Posterior cingulate gyrus (tissue), 11 donors: ENCODE measurements at places on chromosomes 1 and 21.
A peak's percentile ranks its signal among the peaks of the same experiment; 100 is the strongest.

DNA sequence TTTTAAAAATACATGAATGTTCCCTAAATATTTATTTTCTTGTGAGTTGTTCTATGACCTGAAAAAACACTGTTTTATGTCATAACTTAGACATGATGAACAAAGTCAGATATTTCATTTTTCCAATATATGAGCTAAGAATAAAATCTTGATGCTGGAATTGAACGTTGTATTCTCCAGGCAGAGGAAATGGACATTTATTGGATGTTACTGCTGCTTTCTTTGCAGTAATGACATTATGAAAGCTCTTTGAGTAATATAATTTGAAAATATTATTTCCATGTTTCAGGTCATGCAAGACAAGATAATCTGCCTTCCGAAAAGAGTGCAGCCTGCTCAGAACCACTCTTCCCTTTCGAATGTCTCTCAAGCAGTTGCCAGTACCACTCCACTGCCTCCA is 79.5 kb downstream of the LRRC8C start:
- DNase-seq, result no peak

DNA sequence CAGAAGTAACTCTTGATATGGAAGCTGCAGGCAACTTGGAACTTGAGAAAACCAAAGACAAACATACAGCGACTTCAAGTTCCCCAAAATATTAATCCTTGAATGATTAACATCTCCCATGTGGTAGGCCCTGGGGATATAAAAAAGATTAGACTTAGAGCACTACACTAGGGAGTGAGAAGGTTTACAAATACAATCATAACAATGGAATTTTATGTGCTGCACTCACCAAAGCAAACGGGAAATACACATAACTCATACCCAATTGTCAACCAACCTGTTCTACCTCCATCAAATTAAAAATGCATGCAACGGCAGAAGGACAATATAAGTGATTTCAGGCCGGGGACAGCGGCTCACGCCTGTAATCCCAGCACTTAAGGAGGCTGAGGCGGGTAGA is 3.7 kb downstream of the SMYD3 start:
- no peak for DNase-seq

- DNase-seq, result no peak
Observed at GRCh38 chr1:1023700-1024099, 3.8 kb downstream of the AGRN start.

GRCh38 chr1:231162297-231162969 is 575 bp downstream of the TRIM67 start:
- no peak for DNase-seq

DNA sequence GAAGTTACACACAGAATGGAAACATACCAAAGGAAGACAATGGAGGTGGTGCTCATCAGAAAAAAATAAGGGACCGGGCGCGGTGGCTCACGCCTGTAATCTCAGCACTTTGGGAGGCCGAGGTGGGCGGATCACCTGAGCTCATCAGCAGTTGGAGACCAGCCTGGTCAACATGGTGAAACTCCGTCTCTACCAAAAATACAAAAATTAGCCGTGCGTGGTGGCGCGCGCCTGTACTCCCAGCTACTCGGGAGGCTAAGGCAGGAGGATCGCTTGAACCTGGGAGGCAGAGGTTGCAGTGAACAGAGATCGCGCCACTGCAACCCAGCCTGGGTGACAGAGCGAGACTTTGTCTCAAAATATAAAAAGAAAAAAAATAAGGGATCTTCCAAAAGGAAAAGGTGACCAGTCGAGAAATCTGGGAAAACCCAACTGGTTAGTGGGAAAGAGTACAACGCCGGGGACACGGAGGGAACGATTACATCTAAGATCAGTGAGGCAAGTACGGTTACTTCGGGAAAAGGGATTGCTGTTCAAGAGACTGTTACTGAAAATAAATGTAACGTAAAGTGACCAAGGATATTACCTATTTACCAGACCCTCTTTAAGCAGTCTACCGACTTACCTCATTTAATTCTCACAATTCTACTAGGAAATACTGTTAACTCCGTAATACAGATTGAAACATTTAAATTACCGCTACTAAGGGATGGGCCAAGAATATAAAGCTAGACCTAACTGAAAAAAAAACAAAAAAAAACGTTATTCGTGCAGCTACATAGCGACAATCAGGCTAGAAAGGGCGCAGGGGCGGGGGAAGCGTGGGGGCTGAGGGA is 822 bp downstream of the CCT3 start:
- DNase-seq, result no peak

GRCh38 chr21:41435706-41436105 is 9.7 kb downstream of the MX1 start:
- no peak for DNase-seq

DNA sequence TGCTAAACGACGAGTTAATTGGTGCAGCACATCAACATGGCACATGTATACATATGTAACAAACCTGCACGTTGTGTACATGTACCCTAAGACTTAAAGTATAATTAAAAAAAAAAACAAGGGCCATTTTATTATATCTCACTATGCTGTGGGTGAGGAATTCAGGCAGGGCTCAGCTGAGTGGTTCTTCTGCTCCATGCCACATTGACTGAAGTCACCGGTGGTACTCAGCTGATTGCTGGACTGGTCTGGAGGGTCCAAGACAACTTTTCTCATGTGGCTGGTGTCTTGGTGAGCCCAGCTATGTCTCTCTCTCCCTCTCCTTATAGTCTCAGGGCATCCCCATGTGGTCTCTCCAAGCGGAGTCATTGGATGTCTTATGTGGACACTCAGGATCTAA is 275.0 kb downstream of the GRIK3 start:
- no peak for DNase-seq

- DNase-seq, result no peak
Observed at GRCh38 chr1:76068542-76068941, 6.0 kb upstream of the ST6GALNAC3 start.

DNA sequence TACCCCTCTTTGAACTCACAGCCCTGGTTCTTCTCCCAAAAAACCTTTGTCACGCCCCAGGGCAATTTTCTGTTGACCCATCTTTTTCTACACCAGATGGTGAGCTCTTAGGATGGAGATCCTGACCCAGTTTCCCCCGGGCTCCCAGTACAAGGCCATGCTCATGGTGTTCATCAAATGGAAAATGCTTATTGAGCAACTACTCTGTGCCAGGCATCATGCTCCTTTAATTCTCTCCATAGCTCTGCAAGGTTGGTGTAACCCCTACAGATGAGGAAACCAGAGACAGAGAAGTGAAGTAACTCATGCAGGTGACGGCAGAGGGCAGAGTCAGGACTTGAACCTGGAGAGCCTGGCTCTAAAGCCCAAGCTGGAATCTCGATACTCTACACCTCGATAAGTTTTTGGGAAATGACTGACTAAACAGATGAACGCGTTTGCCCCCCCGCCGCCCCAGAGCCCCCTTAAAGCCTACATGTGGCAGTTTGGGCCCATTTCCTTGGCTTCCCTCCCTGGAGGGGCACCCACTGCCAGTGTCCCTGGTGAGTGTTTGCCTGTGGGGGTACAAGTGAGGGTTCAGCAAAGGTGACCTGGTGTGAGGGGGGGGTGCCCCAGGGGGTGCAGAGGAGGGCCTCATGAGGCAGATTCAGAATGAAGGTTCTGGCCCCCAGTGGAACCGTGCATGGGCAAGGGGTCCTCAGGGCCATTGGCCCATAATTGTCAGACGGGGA is 30.2 kb upstream of the RUNX3 start:
- peak; percentile 52 for DNase-seq

GRCh38 chr1:191022856-191023255 is 545.2 kb upstream of the BRINP3 start:
- no peak for DNase-seq

GRCh38 chr1:183758913-183759312 is 46.0 kb upstream of the RGL1 start:
- no peak for DNase-seq

- no peak for DNase-seq
Observed at GRCh38 chr1:82718719-82719419, 918.1 kb downstream of the ADGRL2 start.

- DNase-seq, result no peak
Observed at GRCh38 chr1:235277709-235278108, 50.3 kb downstream of the ARID4B start.

- no peak for DNase-seq
Observed at GRCh38 chr1:217943361-217943760, 312.2 kb downstream of the SPATA17 start.

GRCh38 chr1:96987186-96987703 is 265.7 kb downstream of the PTBP2 start:
- no peak for DNase-seq

- no peak for DNase-seq
Observed at GRCh38 chr1:224736619-224737352, 120.7 kb downstream of the CNIH3 start.
